Activated CD4-positive, alpha-beta T cell treated with anti-CD3 and anti-CD28 coated beads, Interleukin-10, Interleukin-2, amounts not matched to agents 100 ng/mL and 50 ng/mL, durations not matched to agents 16 hours and 8 hours (primary cell): ENCODE measurements at places on chromosomes 2 and 18.

DNA sequence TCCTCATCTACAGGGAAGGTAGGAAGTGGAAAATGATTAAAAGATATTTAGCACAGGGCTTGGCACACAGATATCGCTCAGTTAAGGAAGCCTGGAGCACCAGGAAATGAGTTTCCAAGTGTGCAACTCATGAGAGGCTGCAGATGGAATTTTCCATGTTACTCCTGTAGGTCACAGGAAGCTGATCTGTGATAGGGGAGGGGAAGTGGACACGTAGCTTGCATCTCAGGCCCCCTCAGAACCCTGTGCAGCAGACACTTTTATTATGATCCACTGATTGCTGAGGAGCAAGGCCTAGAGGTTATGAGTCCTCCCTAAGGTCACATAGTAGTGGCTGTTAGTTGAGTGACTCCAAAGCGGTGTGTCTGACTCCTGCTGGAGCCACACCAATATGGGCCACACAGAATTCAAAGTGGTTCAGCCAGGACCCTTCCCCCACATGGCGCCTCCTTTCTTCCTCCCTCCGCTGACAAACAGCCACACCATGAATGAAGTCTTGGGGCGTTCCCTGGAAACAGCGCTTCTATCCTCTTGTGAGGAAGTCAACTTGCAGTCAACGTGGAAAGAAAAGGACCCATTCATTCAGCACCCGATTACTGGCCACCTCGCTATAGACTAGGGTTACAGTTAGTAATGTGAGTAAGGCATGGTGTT, 21.5 kb downstream of the DYSF start:
- no peak for DNase-seq

- no peak for DNase-seq
These were observed 246.2 kb upstream of the ID2 start for GRCh38 chr2:8435608-8436007.

DNA sequence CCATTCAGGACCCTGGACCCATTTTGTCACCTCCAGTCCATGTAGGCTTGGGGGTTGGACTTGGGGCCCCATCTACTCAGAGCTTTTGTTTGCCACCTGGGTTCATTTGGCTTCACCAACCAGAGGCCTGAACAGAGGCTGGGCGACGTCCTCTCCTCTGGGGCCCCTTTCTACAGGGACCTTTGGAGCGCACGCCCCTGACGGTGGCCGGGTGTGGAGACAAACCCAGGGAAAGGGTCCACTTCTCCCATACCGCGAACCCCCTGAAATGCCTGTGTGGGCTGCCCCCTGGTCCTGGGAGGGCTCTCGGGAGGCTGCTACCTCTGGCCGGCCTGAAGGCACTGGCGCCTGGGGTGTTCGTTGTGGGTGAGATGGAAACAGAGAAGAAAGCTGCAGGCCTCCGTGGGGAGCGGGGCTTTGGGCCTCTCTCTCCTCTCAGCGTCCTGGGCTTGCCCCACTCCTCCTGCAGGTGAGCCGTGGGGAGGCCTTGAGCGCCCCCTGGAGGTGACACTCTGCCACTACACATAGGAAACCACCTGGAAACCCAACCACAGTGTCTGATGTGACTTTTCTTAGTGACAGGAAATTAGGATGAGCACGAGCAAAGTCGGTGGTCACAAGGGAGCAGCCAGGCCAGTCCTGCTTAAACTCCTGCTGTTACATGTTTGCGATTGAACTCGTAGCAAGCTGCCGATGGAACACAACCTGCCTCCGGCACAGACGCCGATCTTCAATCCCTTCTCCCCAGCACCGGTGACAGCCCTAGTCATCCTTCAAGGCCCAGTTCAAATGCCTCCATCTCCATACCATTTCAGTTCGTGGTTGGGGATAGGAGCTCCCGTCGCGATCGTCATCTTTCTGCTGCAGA, 12.0 kb upstream of the NTSR2 start:
- DNase-seq, result peak; percentile 70

- no peak for DNase-seq
These were observed 230.9 kb downstream of the GCA start for GRCh38 chr2:162574615-162575452.

- DNase-seq, result no peak
These were observed 288.4 kb upstream of the TRIB2 start for GRCh38 chr2:12428324-12428723.

DNA sequence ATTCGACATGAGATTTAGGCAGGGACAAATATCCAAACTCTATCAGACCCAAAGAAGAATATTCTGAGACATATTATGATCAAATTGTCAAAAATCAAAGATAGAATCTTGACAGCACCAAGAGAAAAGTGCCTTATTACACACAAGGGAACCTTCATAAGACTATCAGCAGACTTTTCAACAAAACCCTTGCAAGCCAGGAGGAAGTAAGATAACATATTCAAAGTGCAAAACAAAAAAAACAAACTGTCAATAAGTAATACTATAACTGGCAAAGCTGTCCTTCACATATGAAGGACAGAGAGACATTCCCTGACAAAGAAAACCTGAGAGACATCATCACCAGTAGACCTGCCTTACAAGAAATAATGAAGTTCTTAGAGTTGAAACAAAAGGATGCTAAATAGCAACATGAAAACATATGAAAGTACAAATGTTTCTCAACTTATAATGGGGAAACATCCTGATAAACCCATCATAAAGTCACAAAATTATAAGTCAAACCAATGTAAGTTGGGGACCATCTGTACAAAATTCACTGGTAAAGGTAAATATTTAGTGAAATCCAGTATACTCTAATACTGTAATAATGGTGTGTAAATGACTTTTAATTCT, 76.6 kb downstream of the FAM171B start:
- no peak for DNase-seq

DNA sequence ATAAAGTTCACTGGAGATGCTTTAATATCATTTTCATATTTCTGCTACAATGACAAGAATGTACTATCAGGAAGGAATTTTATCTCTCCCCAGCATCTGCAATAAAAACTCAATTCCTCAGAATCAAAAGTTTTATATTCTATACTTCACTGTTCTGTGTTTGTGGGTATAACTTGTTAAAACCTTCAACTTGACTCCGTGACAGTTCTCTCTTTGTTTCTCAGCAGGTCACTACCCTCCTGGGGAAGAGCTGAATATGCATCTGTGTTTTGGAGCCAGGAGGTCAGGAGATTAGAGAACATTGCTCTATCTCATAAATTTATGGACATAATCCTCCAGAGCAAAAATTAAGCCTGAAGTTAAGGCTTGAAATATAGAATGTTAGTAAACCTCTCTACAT, 411.4 kb downstream of the TRIB2 start:
- no peak for DNase-seq

- no peak for DNase-seq
These were observed 56.7 kb downstream of the DPP10 start for GRCh38 chr2:114499101-114499500.

GRCh38 chr18:23049698-23050373, 85.4 kb upstream of the CABLES1 start:
- peak; percentile 16 for DNase-seq

DNA sequence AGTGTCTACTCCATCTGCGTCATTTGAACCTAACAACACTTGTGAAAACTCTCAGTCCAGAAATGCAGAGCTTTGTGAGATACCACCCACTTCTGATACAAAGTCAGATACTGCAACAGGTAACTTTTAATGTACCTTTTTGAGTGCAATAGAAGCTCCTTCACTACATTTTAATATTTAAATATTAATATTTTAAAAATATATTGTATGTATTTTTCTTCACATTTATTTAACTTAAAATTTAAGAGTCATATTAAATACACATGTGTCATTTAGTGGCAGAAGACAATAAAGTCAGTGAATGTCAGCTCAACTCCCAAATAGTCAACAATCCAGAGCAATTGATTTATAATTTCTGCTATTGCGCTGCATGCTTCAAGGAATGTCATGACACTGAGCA, 13.9 kb downstream of the UBXN4 start:
- DNase-seq, result no peak

DNA sequence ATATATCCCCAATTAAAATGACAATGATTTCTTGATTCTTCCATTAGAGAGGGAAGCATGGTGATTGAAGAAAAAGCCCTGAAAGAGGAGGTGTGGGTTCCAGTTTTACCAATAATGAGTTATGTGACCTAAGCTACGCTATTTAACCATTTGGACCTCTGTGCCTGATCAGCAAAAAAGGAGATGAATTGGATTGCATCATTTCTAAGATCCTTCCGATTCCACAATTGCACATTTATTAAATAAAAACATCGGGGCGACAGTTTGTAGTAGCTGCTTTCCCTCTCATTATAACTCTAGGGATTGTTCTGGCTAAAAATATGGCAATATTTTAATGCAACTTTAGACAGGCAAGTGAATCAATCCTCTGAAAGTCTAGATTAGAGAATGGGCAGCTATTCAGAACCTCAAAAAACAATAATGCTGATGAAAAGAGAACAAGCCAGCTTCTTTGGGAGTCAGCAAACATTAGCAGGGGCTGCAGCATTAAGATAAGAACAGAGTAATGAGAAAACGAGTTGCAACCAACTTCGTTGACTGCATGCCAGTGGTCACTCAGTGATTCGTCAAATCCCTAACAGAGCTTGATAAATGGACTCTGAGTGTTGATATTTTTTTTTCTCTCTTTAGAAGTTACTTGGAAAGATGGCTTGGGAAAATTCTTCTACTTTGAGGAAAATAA, 301.2 kb downstream of the AGPS start:
- DNase-seq, result no peak

- no peak for DNase-seq
These were observed 713.6 kb downstream of the TDRD15 start for GRCh38 chr2:21837168-21837960.

DNA sequence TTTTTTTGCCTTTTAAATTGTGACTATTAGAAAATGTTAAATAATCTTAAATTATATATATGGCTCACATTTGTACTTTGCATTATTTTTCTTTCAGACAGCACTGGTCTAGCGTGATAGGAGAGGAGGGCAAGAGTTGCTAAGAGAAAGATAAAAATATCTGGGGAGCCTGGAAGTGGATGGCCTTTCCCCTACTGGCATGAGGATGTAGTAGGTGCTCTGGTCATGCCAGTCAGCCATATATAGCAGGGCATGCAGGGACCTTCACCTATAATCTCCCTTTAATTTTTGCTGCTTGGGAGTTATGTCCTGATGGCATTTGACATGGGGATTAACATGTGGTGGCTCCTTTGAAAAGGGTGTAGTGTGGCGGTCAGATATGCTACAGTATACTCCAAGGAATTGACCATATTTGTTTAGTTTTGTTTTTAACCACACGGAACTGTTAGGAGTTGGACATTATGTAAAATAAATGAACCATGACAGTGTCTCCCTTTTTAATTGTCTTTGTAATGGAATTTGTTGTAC, 144.7 kb downstream of the BABAM2 start:
- no peak for DNase-seq

GRCh38 chr2:4979111-4979510, 713.1 kb upstream of the SOX11 start:
- no peak for DNase-seq

DNA sequence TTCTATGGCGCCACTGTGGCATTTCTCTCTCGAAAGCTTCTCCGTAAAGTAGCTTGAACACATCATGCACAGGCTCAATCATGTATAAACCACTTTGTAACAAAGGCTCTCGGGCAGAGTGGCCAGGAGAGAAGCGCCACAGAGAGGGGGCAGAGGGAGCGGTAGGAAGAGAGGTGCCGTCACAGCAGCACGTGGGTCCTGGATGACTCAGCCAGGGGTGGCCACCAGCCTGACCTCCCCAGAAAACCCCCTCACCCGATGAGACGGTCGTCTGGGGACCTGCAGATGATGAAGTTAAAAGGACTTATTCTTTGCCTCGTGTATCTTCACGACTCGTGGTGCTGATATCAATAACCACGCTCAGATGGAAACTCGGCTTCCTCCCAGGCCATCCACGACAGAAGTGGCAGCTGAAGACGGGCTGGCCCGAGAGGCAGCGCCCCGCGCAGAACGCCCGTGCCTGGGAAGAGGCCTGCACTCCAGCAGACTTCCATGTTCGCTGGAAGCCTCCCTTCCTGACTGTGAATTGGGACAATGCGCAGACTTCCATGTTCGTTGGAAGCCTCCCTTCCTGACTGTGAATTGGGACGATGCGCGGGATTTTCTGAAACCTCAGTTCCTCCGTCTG, 46.4 kb upstream of the MTCL1 start:
- DNase-seq, result no peak

DNA sequence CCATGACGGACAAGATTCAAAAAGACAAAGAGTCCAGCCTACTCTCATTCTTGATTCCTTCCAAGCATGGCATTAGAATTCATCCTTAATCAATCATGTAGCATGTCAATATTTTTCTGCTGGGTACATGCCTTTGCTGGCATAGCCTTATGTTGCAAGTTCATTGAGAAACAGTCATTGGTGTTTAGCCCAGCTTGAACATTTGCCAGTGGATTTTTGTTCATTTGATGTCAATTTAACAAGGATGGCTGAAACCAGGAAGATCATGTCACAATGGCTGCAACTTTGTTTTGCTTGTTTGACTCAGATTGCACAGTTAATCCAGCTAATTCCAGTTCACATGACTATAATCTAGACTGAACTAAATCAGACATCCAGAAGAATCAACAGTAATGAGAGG, 1132.2 kb downstream of the LRP1B start:
- no peak for DNase-seq

GRCh38 chr2:71070294-71071093, 2.0 kb downstream of the NAGK start:
- DNase-seq, result no peak

DNA sequence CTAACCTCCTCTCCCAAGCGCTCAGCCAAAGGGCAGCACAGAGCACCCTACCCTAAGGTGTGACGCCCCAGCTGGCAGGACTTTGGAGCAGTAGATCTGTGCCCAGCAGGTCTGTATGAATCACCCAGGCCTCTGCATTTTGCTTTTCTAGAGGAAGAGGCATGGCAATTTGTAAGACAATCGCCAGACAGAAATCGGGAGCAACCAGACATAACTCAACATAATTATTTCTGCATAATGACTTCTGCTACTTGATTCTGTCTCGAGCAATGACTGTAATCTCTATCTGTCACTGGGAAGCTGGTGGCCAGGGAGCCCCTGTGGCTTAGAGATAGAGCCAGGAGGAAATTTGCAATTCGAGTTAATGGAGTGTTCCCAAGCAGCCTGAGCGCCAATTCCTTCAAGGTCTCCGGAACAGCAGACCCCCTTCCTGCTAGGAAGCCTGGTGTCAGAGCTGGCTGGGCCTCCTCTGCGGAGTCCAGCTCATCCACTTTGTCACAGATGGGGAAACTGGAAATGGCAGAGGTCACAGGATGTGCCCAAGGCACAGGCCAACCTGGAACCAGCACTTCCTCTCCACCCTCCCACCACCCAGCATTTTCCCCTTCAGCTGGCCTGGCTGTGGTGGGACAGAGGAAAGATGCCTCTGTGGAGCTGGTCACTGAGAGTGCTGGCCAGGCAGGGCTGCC, 55.0 kb downstream of the ODC1 start:
- no peak for DNase-seq

- DNase-seq, result no peak
These were observed 50.7 kb upstream of the OTX1 start for GRCh38 chr2:62999905-63000304.

DNA sequence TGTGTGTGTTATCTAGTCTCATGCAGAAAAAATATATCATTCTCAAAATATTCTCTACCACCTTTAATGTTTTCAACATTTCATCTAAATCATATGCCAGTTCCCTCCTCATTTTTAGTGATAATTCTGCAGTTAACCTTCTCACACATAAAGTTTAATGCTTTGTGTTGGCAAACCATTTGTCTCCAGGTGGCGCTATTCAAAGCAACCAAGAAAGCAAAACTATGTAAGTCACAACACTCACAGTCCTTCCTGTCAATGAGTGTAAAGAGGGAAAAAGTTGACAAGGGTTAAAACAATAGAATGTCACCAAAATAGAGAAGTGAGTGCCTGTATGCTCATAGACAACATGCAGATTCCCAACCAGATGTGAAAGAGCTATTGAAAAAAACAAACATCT, 961.6 kb upstream of the LRRTM1 start:
- DNase-seq, result no peak
